ENCODE measurements at places on chromosomes 7 and 10. TPM values are rescaled to one million over a fixed set of nuclear protein-coding genes. Genes with fewer than 3 reads are reported as not detected.

Gene ERVW-1
- not detected for total RNA-seq

DNA sequence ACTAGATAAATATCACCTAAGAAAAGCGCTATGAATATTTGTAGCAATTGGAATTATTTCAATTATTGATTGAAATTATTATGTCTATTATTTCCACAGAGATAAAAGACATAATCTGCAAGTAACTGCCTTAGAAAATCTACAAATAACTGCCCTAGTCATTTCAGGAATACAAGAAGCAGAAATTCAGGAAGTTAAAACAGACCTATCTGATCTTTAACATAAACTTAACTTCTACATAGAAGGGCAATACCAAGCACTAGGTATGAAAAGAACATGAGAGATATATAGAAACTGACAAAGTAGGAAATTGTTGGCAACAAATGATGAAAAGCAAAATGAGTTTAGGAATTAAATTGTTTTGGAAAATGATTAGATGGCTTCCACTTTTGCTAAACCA is 31.8 kb upstream of the AKR1B10 start:
- H3K4me3 ChIP-seq: no peak overlapping the region
- H3K27me3 ChIP-seq: 0 out of 2 replicates have a peak, but pooled peaks cover 8% of the 10 kb centered on the region
- no peaks in the 10 kb centered on the region for H3K36me3 ChIP-seq
- H3K4me1 ChIP-seq: no peaks in the 10 kb centered on the region

- no peak overlapping the region for H3K27ac ChIP-seq
- H3K4me3 ChIP-seq: no peak overlapping the region
- H3K27me3 ChIP-seq: peaks cover 5% of the 10 kb centered on the region
- 0 out of 2 replicates have a peak, but pooled peaks cover 2% of the 10 kb centered on the region for H3K4me1 ChIP-seq
- no peak for DNase-seq
Observed at GRCh38 chr10:132129431-132129830, 57.3 kb upstream of the DPYSL4 start.

GRCh38 chr7:55381696-55382095 is 16.6 kb downstream of the LANCL2 start:
- H3K27ac ChIP-seq: no peak overlapping the region
- no peak for DNase-seq
- H3K27me3 ChIP-seq: no peaks in the 10 kb centered on the region

GRCh38 chr7:143493751-143494150 is 16.1 kb downstream of the TAS2R41 start:
- H3K36me3 ChIP-seq: no peaks in the 10 kb centered on the region
- peaks cover 40% of the 10 kb centered on the region for H3K4me1 ChIP-seq
- no peaks in the 10 kb centered on the region for H3K27me3 ChIP-seq
- H3K4me3 ChIP-seq: no peak overlapping the region
- H3K27ac ChIP-seq: peak overlapping the region; percentile 77

GRCh38 chr10:125559210-125559609 is 123.8 kb downstream of the TEX36 start:
- H3K4me1 ChIP-seq: no peaks in the 10 kb centered on the region
- peaks cover 5% of the 10 kb centered on the region for H3K27me3 ChIP-seq
- H3K36me3 ChIP-seq: no peaks in the 10 kb centered on the region
- no peak overlapping the region for H3K27ac ChIP-seq
- no peak overlapping the region for H3K4me3 ChIP-seq

GRCh38 chr10:86083206-86083605 is 283.4 kb downstream of the GRID1 start:
- H3K27ac ChIP-seq: no peak overlapping the region
- no peak for DNase-seq
- H3K36me3 ChIP-seq: no peaks in the 10 kb centered on the region
- no peak overlapping the region for H3K4me3 ChIP-seq

All from GM23248 (cell line).